ENCODE measurements at places on chromosomes 4 and X.

DNA sequence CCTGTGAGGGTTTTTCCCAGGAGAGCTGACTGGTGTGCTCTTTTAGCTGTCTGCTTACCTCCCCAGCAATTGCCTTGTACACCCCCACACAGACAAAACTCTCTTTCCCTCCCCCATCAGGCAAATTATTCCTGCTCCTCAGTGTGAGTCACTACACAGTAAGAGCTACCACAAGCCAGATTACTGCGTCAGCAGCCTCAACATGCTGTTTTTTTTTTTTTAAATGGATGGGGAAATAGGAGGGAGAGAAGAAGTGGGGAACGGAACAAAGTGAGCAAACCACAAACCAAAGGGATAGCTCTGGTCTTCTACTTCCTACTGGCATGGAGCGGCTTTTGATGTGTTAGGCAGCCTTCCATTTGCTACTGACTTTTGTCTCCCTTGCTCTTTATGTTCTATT, 107.5 kb upstream of the ACSL4 start:
- DNase-seq, result no peak

DNA sequence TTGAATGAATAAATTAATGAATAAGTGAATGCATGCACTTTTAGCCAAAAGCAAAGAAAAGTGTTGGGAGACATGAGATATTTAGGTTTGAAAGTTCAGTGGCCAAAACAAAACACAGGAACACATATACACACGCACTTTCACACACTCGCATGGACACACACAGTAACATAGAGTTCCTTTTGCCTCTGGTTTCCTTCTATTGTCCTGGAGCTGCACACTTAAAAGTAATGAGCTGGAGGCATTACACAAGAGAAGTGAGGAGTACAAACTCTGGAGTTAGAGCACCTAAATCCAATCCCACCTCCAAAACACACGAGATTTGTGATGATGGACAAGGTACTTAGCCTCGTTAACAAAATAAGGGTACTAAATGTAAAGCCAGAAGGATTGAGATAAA, 18.7 kb downstream of the PPA2 start:
- no peak for DNase-seq

GRCh38 chrX:67692246-67692645, 148.4 kb downstream of the AR start:
- DNase-seq, result no peak

GRCh38 chr4:128310266-128310697, 22.7 kb upstream of the PGRMC2 start:
- DNase-seq, result no peak

DNA sequence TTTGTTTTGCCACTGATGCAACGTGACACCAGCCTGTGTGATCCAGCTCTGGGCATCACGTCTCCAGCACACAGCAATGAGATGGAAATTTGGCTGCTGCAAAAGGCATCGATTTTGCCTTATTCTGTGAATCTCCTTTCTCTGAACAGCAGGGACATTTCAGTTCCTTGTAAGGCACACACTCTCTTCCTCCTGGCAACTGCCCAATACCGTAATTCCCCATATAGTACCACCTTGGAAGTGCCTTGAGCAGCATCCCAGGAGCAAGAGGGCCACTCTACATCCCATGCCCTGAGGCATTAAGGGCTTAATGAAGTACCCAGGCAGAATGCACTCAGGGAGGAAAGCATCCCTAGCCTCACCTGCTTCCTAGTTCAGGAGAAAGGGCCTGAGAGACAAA, 10.5 kb upstream of the MAMLD1 start:
- DNase-seq, result no peak

GRCh38 chr4:153966641-153967040, 177.8 kb upstream of the SFRP2 start:
- DNase-seq, result no peak

DNA sequence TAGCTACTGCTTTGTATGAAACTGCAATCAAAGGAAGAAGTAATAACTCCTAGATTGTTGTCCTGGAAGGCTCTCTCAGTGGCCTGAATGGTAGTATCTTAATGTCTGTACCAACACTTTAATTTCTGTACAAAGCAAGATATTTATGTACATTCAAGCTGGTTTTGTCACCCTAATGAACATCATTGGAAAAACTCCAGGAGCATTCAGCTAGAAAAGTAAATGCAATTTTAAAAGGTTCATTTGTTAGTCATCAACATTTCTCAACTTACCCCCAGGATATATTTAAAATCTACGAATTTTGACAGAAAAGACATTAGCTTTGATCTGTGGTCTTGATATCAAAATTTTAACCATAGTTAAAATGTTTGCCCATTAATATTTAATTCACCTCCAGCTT, 80.0 kb upstream of the FGF13 start:
- DNase-seq, result no peak

GRCh38 chrX:8043121-8043520, 115.9 kb upstream of the PNPLA4 start:
- DNase-seq, result no peak

DNA sequence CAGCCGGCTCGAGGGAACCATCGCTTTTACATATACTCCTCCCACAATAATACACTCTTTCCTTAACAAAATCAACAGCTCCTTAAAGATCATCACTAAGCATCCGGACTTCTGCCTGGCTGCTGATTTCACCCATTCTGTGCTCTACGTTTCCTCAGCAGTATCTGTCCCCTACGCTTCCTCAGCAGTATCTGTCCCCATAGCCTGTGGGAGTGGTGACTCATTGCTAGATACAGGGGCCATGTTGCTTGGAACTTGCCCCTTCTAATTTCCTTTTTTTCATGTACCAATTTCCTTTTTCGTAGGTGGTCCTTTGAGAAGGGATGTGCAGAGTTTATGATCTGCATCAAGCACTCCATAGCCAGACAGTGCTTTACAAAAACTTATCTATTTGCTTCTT, 18.6 kb downstream of the MAP3K15 start:
- no peak for DNase-seq

GRCh38 chrX:49884290-49884862, 5.1 kb downstream of the USP27X start:
- DNase-seq, result no peak

- no peak for DNase-seq
Observed at GRCh38 chr4:30753316-30753715, 33.1 kb downstream of the PCDH7 start.

DNA sequence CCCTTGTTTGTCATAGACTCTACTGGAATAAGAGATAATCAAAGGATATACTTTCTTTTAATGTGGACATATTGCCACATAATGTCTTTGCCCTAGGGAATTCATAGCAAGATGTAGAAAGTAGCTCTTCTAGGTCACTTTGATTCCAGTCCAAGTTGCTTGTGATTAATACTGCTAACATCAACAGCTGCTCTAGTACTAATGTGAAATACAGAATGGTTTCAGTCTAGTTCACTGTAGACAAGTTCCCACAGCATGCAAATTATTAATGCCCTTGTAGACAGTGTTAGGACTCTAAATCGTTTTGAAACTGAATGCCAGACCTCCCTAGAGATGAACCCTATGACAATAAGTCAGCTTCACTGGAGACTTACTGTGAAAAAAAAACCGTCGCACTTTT, 494.6 kb upstream of the ATOH1 start:
- no peak for DNase-seq

- no peak for DNase-seq
Observed at GRCh38 chr4:45855857-45856256, 268.0 kb downstream of the GABRG1 start.

DNA sequence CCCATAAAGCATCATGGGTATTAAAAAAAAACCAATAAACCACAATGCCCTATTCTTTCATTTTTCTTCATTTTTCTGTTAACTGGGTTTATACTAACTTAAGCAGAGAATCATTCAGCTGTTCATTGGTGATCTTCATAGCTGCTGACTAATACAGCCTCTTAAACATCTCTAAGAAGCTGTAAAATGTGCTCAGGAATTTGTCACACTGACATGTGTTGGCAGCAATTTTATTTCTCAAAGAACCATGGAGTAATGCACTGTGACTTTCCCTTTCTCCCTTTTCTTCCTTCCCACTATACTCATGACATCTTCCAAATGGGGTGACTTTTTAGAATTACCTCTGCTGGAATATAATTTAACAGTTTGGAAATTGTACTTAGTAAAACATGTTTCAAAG, 315.4 kb downstream of the ANTXR2 start:
- no peak for DNase-seq

- no peak for DNase-seq
Observed at GRCh38 chr4:48116582-48116981, 17.5 kb downstream of the TXK start.

DNA sequence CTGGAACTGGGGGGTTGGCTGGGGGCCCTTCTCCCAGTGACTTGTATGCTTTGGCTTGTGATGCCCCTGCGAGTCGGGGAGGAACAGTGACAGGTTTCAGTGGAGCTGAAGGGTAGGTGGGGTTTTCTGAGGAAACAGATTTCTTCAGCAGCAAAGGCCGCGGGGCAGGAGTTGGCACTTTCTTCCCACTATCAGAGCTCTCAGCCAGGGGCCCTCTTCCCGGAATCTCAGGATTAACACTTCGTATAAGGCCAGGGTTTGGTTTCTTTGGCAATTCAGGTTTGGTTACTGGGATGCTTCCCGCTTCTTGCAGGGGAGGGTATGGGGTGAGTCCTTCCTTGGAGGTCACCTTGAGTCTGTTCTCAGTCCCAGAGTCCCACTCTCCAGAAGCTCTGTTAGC, 75.4 kb downstream of the RPS3A start:
- no peak for DNase-seq

DNA sequence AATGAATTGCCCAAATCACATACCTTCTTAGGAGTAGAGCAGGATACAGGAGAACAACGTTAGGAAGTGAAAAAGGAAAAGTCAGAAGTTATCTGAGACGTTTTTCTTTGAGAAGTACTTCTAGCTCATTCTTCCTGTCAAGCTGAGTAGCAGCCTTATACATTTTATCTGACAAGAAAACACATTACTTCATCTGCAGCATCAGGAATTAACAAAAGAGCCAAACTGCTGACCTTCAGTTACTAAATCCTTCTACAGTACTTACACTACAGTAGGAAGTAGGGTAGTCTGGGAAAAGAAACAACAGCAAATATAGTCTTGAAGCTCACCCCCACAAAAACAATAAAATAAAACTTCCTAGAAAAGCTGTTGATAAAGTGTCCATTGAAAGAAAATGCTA, 57.0 kb downstream of the ATP11C start:
- no peak for DNase-seq

GRCh38 chr4:165312506-165312905, 15.0 kb upstream of the MSMO1 start:
- no peak for DNase-seq

DNA sequence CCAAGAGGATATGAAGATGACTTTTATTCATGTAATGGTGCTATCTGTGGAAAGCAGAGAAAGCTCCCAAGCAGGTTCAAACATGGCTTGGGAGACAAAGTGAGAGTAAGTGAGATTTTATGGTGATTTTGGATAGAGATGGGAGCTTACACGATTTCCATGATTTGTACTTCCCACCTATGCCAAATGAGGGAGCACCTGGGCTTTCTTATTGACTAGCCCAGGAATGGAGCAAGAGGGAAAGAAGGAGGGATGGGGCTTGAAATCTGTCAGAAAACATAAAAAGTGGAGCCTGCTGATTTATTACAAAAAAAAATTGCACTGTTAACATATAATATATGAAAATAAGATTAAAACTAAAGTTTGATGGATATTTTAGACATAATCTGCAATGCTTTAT, 703.5 kb upstream of the PABPC4L start:
- DNase-seq, result no peak

DNA sequence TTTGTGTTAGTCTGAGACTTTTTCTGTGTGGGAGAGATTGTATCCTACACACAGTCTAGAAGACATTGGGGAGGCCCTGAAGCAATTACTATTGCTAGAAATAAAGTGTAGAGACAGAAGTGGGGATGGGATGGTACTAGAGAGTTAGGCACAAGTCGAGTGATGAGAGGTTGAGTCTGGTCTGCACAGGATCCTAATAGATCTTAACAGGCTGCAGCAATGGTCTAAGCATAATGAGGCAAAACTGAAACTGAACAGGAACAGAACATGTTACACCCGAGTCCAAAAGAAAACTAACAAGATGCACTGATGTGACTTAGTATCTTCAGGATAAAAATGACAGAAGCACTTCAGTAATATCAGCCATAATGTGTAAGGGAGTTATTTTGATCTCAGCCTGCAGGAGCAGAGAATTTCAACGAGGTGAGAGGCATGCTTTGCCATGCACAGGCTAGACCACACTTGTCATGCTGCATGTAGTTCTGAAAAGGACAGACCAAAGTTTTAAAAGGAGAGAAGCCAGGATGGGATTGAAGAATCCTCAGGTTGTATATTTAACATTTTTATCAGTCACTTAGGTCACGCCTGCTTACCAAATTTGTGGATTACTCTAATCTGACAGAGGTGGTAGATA, 205.8 kb upstream of the BOD1L1 start:
- no peak for DNase-seq

DNA sequence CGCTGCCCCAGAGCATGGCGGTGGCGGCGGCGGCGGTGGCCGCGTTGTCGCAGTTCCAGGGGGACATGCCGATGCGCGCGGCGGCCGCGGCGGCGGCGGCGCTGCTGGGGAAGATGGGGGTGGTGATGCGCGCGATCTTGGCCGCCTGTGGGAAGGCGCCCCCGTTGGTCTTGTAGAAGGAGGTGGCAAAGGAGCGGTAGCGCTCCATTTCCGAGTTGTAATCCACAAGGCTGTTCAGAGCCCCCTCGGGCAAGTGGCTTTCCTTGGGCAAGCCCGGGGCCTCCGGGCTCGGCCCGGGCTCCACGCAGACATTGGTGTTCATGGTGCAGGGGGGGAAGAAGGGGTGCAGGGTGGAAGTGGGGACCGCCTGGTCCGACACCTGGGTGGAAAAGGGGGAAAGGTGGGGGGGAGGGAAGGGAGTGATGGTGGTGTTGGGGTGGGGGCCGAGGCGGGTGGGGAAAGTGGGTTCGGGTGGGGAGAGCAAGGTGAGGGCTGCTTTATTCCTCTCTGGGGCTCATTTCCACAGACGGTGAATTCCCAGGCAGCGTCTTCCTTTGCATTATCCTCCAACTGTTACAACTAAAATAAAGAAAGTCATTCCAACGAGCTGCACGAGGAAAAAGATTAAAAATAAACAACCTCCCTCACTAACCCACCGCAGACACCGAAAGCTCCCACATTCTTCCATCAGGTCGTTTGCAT, 3.1 kb downstream of the CXXC4 start:
- DNase-seq, result no peak

GRCh38 chrX:40169193-40170101, 71.7 kb upstream of the BCOR start:
- DNase-seq, result peak; percentile 20

DNA sequence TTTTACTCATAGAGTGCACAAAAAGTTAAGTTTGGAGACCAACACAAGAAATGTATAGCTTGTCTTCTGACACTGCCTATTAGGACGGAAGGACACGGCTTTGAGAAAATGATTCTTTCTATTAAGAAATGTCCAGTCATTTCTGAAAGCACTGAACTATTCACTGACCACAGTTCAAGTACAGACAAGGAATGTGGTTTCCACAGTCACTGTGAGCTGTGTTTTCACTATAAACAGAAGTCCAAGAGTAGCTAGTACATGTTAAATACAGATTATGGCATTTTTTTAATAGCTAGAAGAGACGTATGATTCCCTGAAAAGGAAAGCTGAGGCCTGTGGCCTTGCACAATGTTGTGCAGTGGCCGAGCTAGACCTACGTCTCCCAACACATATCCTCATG, 115.1 kb upstream of the GPM6A start:
- DNase-seq, result no peak

Data from esophagus squamous epithelium (tissue), 5 donors.